Stimulated activated naive CD4-positive, alpha-beta T cell treated with Interleukin-2 at 50 U/mL for 16 hours (primary cell): ENCODE measurements at places on chromosomes 12 and 14.

DNA sequence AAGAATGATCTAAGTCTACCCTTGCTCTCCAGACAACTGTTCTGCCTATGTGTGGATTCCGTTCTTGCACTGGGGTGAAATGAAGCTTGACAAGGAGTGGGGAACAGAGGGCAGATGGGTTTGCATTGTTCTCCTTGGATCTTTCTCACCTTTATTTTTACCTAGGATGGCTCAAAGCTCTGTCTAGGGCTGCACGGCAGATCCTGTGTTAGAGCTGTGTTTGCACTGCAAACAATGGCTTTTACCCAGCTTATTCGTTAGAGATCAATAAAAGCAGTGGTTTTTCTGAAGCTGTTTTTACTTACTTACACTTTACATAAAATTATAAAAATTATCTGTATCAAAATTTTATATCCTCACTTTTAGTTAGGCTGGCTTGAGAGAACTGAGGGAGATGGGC is 105.1 kb downstream of the LRIG3 start:
- DNase-seq, result no peak

DNA sequence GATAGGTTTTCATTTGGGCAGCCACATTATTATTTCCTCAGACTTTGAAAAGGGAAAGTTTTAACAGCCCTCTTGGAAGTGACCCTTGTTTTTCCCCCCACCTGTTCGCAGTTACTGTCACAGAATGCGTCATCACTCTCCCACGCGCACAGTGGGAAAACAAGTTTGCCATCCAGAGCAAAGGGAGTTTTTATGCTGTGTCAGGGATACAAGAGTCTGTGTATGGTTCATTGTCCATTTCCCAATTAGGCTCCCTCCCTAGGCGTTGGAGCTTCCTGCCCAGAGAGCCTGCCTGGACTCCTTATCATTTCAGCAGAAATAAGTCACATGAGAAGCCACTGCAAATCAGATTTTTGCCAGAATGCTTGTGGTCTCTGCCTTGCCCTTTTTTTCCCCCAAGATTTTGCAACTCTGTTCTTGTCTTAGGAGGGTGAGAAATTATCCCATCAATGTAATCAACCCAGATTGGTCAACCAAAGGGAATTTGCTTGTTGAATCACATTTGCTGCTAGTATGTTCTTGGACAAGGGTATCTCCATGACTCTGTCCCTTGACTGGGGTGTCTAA is 104.1 kb downstream of the IGF1 start:
- no peak for DNase-seq

DNA sequence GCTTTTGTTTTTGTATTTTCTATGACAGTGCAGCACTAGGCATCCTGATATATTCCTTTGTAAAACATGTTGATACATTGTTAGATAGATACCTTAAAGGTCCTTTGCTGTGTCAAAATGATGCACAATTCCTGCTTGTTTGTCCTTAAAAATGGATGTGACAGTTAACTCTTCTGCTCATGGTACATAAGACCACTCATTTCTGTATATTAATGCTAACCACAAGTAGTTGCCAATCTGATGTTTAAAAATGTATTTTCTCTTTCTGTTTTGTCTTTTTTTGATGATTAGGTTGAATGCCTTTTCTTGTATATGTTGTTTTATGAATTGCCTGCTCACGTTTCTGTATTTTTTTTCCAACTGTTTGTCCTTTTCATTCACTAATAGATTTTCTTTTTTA is 35.1 kb downstream of the ATF7IP start:
- DNase-seq, result no peak

DNA sequence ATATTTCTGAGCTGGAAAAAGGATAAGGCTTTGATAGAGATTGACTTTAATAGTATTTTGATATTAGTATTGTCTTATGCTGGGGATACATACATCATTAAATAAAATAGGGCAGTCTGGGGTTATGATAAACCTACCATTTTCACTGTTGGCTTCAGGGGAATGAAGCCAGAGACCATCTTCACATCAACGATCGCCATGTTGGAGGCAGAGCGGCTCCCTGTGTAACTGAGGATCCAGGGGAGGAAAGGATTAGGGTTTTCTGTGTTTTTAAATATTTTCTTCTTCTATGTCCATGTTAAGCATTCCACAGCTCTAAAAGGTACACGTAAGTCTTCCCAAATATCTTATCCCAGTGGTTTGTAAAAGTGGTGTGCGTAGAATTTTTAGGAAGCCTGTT is 45.4 kb downstream of the A2M start:
- DNase-seq, result no peak

GRCh38 chr14:22539831-22540230 is 49.2 kb downstream of the DAD1 start:
- DNase-seq, result no peak

DNA sequence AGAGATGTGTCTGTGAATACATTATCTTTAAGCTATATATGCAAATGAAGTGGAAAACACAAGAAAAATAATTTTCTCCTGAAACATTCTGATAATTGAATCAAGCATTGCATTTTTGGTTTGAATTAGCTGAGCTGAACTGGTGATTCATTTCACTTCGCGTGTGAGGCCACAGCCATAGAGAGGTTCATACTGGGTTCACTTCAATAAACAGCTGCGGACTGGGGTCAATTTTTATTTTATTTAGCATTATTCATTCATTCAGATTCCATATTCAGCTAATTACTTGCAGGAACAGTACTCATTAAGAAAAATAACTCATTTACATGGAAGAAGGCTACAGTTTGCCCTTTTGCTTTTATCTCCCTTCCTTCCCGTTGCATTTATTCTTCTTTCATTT is 195.2 kb upstream of the LRIG3 start:
- DNase-seq, result no peak

GRCh38 chr14:33617154-33617553 is 333.7 kb downstream of the EGLN3 start:
- DNase-seq, result no peak

DNA sequence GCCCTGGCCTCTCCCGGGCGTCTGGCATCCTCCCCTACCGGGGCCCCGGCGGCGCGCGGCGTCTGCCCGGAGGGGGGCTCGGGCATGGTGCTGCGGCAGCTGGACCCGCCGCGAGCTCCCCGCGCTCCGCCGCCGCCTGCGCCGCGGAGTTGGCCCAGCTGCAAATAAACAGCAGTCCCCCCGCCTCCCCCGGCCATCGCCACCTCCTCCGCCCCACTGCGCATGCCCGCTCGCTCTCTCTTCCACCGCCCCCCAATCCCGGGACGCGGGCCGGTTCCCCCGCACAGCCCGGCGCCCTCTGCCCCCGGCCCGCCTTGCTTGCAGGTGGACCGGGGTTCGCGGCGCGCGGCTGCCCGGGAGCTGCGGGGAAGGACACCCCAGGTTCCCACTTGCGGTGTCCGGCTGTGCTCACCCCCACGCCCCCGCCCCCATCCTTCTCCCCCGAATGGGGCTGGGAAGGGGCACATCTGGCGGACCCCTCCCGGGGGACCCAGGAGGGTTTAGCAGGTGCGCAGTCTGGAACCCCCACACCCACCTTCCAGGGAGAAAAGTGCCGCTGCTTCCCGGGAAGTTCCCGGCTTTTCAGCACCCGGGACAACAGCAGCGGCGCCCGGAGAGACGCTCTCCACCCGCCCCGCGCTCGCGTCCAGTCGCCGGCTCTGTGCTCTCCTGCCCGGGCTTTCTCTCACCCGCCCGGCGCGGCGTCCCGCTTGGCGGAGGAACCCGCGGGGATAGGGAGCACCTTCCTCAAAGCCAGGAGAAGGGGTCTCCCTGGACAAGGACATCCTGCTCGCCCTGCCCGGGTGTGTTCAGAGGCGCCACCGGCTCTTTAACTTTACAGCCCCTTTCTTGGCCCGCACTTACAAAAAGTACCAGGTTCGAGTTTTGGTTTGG is at the start of gene TMTC1:
Gene TMTC1, minus strand, starts transcription at position 170 of the 894 bp plus-strand sequence. CDS start 191 bp downstream, outside the sequence.
- no peak for DNase-seq

- no peak for DNase-seq
Observed at GRCh38 chr12:95429172-95429510, 44.8 kb upstream of the METAP2 start.

- no peak for DNase-seq
Observed at GRCh38 chr14:26429205-26429604, 168.6 kb downstream of the NOVA1 start.

DNA sequence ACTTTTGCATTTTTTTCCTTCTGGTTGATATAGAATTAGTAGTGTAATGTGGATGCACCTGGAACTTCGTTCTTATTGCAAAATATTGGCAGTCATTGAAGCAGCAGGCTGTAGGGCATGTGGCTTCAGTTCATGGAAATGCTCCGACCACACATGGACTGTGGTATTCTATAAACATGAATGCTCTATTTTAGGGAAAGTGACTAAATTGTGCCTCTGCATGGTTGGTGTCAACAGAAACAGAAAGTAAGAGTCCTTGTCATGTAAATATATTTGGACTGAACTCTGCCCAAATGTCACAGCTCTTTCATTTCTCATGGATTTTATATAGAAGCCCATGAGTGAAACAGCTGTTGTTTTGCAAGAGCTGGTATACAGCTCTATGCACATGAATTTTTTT is 917.0 kb downstream of the LRFN5 start:
- DNase-seq, result no peak

DNA sequence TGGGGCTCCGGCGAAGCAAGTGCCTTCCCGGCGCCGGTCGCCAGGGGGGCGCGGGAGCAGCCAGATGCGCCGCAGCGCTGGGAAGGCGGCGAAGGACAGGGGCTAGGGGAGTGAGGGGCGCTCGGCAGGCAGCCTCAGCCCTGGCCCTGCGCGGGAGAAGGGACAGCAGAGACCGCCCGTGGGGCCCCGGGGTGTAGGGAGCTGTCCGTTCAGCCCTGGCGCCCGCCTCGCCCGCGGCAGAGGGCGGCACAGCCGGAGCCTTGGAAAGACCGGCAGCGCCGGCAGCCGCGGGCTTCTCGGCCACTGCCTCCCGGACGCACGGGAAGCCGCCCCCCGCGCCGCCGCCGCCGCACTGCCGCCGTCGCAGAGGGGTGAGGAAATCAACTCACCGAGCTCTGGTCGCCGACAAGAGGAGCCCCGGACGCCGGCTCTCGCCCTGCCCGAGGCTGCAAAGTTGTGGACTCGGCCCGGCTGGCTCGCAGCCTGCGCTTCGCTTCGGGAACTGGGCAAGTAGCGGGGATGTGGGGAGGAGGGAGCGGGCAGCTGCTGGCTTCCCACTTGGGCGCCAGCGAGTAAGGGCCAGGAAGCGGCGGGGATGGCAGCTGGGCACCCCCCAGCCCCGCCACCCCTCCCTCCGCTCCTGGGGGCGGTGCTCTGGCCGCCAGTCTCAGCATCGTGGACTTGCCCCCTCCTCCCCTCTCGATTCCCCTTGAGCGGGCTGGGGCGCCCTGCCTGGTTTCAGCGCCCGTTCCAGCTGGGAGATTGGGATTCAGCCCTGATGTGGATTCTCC is at the start of gene ZDHHC22:
Gene ZDHHC22, minus strand, starts transcription at position 578 of the 791 bp plus-strand sequence. CDS start 2,053 bp downstream, outside the sequence.
- no peak for DNase-seq
